ENCODE measurements at places on chromosomes 1 and 21.

DNA sequence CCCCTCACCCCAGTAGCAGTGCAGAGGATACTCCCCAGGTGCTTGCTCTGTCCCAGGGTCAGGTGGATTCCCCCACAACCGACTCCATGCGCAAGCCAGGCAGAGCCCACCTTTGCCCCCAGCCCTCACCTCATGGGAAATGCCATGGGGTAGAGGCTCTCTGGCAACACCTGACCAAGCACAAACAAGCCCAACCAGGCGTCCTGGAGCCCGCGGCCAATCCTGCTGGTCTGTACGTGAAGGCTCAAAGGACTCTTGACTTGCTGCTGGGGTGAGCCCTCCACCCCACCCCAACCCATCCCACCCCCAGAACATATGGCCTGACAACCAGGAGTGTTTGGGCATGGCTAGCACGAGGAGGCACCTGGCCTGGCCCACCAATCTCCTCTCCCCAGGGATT lies 1.8 kb downstream of the ADGRB2 start:
- no peak for DNase-seq

DNA sequence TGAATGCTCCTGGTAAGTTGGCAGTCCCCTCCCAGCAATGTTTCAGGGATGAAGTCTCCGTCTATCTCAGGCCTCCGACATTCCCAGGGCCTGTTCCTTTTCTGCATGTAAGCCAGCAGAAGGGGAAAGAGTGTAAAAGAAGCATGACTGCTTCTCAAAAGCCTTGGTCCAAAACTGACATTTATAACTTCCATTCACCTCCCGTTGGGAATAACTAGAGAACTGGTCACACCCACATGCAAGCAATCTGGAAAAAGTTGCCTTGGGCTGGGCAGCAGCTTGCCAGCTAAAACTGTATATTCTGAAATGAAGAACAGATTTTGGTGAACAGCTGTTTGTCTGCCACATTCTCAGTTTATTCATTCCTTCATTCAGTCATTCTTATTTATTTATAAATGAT lies 24.2 kb upstream of the NPL start:
- DNase-seq = no peak

DNA sequence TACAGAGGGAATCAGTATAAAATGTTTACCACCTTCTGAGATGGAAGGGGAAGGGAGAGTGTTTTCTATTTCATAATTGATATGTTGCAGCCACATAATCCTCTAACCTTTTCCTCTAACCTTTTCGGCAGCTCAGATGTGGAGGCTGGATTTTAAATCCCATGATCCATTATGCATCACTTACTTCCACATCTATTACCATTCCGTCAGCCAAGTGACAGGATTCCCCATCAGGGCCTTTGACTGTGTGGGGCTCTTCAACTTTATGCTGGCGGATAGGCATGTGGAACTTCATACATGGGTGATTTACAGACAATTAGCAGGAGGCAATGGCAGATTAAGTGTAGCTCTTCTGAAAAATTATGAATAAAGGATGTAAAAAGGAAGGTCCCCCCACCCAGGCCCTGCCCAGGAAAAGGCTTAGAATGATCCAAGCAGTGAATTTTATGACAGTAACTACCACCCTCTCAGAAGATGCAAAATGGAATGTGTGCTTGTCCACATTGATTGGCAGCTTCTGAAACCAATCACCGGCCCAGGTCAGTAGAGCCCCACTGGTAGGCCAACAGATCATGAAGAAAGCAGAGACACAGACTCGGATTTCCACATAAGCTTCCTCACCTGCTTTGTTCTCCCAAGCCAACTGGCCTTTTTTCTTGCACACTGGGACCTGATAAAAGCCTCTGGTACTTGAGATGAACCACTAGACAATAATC lies 147.0 kb downstream of the ST6GALNAC5 start:
- DNase-seq = no peak

GRCh38 chr1:23618586-23619083 lies 59.3 kb upstream of the ID3 start:
- no peak for DNase-seq

- no peak for DNase-seq
Observed at GRCh38 chr1:24639881-24640280, 3.2 kb upstream of the SRRM1 start.

GRCh38 chr1:32247983-32248889 lies 1.2 kb downstream of the FAM167B start:
- peak; percentile 67 for DNase-seq

DNA sequence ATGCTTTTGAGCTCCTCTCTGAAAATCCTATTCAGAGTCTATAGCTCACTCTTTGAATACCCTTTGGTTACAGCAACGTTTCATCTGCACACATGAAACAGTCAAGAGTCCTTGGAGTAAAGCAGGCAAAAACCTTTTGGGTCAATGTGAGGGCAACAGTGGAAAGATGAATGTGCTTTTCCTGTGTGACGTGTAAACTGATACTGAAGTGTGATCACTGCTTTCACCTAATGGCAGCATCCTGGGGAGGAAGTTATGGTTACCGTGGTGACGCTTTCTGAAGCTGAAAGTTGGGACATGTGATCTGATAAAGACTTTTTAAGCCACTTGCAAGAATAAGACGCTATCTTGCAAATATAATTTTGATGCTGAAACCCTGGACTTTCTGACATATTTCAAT lies 160.0 kb downstream of the SEC16B start:
- DNase-seq = no peak

GRCh38 chr1:60893136-60893930 lies 189.0 kb upstream of the NFIA start:
- DNase-seq = no peak

Data from RWPE1 (cell line).